ENCODE measurements at places on chromosomes 6 and 20.

DNA sequence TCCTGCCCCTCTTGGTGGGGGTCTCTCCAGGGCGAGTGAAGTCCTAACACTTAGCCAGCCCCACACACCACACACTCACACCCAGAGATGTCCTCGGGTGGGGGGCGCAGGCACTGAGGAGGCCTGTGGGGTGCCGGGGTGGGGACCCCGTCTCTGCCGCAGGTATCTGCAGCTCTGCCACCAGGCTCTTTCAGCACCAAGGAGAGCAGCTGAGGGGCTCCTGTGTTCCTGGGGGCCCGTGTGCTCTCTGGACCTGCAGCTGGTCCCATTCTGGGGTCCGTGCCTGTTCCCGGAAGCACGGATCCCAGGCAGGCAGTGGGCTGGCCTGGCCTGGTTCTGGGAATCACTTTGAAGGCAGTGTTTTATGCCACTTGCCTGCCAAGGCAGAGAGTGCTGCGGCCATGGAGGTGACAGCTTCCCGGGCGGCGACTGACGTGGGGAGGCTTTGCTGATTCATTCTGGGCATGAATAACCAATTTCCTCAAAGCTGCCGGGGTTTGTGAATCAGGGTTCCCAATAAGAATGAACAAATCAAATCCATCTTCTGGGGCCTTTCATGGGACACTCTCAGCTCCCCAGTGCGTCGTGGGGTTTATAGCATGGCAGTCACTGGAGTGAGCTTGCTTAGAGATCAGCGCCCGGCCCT, 54.4 kb upstream of the SLCO4A1 start:
- DNase-seq = peak; percentile 61

DNA sequence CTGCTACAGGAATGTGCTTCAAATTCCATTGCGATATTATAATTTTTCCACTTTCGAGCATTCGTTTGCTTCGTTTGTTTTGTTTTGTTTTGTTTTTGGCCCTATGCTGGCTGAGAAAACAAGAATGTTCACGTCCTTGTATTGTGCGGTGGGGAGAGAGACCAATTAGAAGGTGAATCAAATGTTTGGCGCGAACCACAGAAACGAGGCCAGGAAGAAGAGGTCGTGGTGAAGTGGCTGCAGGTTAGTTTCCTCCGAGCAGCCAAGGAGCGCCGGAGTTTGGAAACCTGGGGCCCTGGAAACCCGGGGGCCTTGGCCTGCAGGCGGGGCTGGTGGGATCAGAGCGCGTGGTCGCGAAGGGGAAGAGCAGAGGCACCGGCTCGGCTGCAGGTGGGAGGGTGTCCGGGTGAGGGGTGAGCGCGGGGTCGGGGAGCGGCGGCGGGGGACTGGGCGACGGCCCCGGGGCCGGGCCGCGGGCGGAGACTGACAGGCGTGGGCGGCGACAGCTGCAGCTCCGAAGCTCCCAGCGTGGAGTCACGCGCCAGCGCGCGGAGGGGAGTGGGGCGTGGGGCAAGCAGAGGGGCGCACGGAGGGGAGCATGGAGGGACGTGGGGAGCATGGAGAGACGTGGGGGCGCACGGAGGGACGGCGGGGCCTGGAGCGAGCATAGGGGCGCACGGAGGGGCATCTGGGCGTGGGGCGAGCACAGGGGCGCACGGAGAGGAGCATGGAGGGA, 141.5 kb upstream of the PDE10A start:
- DNase-seq = peak; percentile 51

GRCh38 chr6:89580997-89581666, 57.4 kb downstream of the LYRM2 start:
- DNase-seq = no peak

GRCh38 chr20:4795394-4795793, 73.7 kb downstream of the PRND start:
- DNase-seq = no peak

- no peak for DNase-seq
Observed at GRCh38 chr6:89356642-89357170, 4.2 kb upstream of the UBE2J1 start.

DNA sequence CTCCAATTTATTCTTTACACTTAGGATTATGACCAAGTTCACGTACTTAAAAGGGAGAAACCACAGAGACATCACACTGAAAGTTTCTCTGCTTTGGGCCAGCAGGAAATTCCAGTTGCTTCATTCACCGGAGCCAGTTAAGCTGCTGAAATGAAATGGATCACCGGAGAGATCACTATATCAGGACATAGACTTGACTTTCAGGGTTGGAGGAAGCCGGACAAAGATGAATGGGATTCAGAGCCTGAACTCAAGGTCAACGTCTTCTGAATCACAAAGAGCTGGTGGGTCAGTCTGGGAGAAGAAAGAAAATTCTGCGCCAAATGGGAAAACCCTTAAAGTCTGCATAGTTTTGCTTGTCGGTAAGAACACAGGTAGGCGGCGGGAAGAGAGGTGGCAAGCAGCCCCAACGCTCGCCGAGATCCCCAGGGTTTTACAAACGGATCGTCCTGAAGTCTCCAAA, 81.9 kb upstream of the CCDC28A start:
- peak; percentile 74 for DNase-seq

GRCh38 chr6:129498950-129499842, 210.8 kb downstream of the ARHGAP18 start:
- peak; percentile 87 for DNase-seq

GRCh38 chr6:124989136-124989983, 27.1 kb downstream of the RNF217 start:
- peak; percentile 55 for DNase-seq

GRCh38 chr6:92767101-92767500, 652.3 kb downstream of the EPHA7 start:
- DNase-seq = no peak

DNA sequence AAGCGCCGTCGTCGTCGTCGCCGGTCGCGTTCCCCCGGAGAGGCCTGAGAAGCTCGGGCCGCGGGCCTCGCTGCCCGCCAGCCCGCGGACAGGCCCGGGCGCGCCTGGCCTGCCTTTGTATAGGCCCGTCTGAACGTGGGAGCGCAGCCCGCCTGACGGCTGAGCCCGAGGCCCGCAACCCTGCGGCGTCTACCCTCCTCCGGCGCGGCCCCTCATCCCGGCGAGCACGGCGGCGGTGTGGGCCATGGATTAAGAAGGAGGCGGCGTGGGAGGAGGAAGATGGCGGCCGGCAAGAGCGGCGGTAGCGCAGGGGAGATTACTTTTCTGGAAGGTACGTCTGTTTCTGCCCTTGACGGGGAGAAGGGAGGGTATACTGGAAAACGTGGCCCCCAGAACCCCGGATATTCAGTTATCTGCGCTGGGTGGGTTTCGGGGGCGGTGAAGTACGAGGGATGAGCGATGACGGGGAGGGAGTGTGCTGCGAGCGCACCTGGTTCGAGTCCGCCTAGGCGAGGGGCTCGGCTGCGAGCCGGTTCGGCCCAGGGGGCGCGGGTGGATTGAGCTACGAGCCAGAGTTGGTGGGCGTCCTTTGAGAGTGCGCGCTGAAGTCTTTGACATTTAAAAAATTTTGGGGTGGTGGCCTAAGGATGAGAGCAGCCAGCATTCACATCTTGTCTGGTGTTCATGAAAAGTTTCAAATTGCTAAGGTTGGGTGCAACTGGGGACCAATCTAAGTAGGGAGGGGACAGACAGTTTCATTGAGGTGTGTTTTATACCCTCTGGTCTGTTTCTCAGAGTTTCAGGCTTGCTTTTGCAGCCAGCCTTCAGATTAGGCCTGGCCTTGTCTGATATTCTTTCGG, 796 bp downstream of the SENP6 start:
- DNase-seq = no peak

GRCh38 chr20:56691325-56691998, 62.4 kb downstream of the TFAP2C start:
- DNase-seq = no peak

DNA sequence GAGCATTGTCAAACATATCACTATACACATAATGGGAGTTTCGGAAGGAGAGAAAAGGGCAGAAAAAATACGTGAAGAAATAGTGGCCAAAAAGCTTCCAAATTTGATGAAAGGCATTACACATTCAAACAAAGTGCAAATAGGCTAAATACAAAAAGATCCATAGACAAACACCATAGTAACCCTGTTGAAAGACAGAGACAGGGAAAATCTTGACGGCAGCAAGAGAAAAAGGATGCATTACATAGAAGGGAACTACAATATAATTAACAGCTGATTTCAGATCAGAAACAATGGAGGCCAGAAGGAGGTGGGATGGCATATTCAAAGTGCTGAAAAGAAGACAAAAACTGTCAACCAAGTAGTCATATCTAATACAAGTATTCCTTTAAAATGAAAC, 170.8 kb downstream of the MRPL14 start:
- DNase-seq = no peak

DNA sequence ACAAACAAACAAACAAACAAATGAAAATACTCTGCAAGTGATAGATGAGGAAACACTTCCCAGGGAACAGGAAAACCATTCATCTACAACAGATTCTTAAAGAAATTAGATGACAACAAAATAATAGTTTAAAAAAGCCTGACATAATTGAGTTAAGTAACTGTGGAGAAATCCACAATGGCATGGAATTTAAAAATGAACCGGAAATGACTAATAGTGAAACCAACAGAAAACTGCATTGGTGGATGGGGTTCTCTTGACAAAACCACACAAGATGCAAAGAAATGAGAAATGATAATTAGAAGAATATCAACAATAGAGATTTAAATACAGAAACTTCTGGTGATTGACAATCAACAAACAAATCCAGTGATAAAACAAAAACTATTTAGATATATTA, 785.6 kb downstream of the QKI start:
- DNase-seq = no peak

DNA sequence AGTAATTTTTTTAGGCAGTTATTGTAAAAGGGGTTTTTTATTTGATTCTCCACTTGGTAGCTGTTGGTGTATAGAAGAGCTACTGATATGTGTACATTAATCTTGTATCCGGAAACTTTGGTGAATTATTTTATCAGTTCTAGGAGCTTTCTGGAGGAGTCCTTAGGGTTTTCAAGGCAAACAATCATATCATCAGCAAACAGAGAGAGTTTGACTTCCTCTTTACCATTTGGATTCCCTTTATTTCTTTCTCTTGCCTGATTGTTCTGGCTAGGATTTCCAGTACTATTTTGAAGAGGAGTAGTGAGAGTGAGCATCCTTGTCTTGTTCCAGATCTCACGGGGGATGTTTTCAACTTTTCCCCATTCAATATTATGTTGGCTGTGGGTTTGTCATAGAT, 28.0 kb upstream of the TNFAIP3 start:
- DNase-seq = no peak

- no peak for DNase-seq
Observed at GRCh38 chr6:138309695-138310094, 68.0 kb upstream of the SMIM28 start.

DNA sequence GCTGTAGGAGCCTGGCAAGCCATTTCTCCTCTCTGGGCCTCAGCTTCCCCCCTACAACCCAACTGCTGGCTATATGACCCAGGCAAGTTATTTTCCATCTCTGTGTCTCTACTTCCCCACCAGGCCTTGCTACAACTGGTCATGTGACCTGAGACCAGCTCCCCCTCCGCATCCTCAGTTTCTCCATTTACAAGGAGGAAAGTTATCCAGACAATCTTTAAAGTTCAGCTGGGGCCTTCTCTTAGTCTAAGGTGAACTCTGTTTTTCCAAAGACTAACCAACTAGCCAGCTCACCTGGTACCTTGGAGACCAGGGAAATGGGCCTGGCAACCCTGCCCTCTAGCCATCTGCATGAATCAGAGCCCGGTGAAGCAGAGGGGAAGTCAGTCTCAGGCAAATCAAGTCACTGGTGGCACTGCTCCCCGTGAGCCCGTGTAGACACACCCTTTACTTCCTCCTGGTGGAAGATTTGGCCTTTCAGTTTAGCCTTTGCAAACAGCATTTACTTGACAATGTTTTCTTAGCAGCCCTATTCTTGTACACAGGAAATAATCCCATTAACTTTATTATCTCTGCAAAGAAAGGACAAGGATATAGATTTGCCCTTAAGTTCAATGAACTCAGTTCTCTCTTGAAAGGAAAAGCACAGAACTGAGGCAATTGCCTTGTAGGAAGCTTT, 157.7 kb downstream of the VEGFA start:
- DNase-seq = no peak

GRCh38 chr6:101486726-101487125, 93.2 kb downstream of the GRIK2 start:
- no peak for DNase-seq

DNA sequence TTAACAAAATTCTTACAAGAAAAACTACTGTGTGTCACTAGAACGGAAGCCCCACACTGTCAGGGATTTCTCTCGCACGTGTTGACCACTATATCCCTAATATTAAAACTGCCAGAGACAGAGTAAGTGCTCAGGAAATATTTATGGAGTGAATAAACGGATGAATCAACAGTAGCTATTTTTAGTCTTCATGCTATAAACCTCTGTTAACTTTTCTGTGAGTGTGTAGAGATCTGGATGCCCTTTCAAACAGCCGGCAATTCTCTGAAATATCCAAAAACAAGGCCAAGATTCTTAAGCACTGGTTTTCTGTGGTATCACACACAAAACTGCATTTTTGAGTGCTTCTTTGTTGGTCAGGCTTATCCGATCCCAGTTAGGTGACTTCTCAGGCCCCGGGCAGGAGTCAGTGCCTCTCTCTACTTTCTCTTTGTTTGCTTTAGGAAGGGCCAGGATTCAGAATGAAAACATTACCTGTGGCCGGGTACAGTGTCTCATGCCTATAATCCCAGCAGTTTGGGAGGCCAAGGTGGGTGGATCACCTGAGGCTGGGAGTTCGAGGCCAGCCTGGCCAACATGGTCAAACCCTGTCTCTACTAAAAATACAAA, 15.7 kb downstream of the ATP9A start:
- DNase-seq = no peak

DNA sequence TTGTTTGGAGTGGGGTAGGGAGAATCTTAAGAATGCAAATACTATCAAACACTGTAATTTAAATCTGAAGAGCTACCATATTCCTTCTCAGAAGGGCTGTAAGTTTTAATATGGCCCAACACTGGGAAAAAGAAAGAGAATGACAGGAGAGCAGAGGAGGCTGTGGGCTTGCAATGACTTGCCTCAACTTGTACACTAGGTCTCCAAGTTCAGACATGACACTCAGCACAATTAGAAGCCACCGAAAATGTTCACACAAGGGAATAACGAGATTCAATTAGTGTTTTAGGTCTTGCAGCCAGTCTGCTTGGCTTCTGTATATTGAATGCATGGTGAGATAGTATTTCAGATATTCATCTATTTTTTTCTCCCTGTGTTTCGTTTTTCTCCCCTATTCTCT, 89.4 kb downstream of the HS3ST5 start:
- no peak for DNase-seq

- peak; percentile 95 for DNase-seq
Observed at GRCh38 chr6:36442671-36443470, at the start of the genes KCTD20 and PXT1. TSS of gene KCTD20 (plus strand) at chr6:36443000. CDS start at chr6:36470098, 27,098 bp downstream. TSS of gene PXT1 (minus strand) at chr6:36442854. CDS start at chr6:36426082, 16,772 bp downstream.

Data from eye (tissue), 1 donor.